Activated gamma-delta T cell (primary cell): ENCODE measurements at places on chromosomes 11 and 22.

- no peak for DNase-seq
Measured at GRCh38 chr11:122273476-122274191, 157.6 kb upstream of the BLID start.

- DNase-seq = no peak
Measured at GRCh38 chr11:130689222-130689908, 226.9 kb downstream of the SNX19 start.

DNA sequence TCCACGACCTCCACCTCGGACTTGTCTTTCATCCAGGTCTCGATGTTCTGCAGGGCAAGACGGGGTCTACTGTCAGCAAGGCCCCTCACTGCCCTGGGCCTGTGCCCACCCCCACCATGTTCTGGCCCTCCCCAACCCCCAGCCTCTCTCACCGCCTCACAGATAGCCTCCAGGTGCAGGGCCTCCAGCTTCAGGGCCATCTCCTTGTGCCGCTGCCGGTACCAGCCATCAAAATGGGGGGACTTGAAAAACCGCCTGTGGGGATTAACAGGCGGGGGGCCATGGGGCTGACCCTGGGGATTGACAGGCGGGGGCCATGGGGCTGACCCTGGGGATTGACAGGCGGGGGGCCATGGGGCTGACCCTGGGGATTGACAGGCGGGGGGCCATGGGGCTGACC lies 4.9 kb upstream of the PLXNB2 start:
- DNase-seq = no peak

DNA sequence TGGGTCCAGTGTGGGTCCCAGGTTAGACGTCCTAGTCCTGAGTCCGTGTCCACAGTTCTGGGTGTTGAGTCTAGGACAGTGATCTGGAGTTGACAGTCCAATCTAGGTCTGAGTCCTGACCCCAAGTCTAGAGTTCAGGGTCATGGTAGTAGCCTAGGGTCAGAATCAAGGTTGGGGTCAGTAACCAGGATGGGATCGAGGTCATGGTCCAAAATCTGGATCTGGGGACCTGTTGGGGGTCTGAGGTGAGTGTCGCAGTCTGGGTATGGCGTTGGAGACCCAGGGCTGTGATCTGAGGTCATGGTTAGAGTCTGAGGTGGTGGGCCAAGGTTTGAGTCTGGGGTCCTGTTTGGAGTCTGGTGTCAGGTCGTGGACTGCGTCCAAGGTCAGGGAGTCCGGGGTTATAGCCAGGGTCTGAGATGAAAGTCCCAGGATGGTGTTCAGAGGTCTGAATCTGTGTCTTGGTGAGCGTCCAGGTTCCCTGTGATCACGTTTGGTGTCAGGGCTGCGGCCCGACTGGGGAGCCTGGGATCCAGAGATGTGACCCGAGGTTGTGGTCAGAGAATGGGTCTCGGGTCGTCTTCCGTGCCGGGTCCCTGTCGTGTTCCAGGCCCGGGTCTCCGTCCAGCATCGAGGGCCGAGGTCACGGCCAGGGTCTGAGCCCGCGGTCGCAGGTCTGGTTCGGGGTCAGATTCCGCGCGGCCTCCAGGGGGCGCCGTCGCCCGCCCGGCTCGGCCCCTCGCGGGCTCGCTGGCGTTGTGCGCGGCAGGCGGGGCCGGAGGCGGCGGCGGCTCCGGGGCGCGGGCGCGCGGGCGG lies 432 bp upstream of the GRK2 start:
- peak; percentile 67 for DNase-seq

DNA sequence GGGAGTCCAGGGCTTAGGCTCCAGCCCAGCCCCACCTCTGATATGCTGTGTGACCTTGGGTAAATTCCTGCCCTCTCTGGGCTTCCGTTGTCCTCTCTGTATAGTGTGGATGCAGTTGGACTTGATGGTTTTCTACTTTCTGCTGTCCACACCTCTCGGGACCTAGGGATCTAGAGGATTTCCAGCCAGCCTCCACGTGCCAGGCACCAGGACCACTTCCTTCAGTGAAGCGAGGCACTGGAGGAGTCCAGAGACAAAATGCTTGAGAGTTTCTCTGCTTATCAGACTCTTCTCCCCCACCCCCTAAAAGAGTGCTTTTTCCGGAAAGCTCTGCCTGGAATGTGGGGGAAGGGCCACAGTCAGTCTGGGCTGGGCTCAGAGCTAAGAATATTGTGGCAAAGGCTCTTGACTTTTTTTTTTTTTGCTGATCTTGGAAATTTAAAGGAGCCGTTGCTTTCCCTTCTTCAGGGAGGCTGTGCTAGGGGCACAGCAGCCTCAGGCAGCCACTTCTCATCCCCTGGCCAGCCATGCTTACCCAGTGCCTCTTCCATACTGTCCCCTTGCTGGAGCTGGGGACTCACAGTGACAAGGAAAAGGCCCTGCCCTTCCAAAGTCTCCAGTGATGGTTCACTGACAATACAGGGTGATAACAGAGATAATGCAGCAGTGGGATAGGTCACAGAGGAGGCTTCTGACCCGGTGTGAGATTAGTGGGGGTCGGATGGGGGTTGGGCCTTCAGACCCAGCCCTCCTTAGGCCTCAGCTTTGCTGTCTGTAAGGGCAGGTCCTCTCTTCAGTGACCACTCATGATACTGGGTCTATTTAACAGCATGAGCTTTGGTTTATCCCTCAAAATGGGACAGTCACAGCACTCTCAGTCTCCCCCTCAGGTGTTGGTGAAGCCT lies 2.9 kb upstream of the SERPINH1 start:
- no peak for DNase-seq

DNA sequence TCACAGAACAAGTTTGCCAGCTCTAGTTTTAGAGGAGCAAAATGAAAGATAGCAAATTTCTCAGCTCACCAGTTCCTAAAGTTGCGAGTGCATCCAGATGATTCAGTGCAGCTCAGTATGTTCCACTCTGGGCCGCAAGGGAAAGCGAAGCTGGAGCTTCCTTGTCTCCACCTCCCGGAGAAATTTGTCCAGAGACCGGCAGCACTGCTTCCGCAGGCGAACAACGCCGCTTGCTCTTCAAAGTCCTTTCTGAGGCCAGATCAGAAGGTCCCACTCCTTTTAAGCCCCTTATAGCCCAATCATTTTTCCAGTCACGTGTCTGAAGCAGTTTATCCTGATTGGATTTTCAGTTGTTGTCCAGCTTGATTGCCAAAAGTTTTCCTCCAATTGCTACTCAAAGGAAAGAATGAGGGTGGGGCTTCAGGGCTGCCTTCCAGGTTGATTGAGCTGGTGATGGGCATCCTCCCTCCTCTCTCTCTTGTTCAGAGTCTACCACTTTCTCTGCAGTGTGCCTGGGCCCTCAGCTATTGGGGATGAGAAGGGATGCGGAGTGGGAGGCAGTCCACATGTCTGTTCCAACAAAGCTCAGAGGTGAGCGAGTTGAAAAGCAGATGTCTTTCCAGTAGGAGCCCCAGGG lies at the start of gene ZNF280A:
Gene ZNF280A, minus strand, starts transcription at position 251 of the 637 bp plus-strand sequence. CDS start 4,640 bp downstream, outside the sequence.
- DNase-seq = no peak

- no peak for DNase-seq
Measured at GRCh38 chr11:64263021-64263946, 12.0 kb downstream of the PLCB3 start.

GRCh38 chr22:27388090-27388600 lies 413.4 kb downstream of the MN1 start:
- no peak for DNase-seq

DNA sequence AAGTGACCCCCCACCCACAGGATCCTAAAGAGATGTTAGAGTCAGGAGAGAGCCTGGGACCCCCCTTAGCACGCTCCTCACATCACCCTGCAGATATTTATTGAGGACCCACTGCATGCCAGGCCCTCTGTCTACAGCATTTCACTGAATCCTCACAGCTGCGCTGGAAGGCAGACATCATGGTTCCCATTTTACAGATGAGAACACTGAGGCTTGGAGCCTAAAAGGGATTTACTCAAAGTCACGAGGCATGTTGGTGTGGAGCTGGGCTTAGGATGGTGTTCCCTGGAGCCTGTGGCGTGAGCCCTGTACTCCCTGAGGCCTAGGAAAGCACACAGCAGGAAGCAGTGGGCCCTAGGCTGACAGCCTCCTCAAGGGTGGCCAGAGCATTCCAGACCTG lies 39.2 kb upstream of the LRRC32 start:
- no peak for DNase-seq

DNA sequence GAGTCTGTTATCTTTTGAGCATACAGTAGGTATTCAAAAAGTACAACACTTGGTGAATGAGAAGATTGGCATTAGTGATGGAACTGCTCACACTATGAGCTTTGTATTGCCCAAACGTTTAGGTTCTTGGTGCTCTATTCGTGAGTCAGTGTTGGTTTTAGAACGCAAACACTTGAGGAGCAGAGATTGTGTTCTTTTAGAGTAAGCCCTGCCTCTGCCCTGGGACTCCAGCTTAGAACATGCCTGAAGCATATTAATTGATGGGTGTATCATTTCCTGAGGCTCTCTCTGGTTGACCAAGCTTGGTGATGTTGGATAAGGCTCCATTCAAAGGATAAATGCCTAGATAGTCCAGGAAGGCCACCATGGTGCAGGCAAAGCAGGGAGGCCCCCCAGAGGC lies 10.9 kb downstream of the MTNR1B start:
- no peak for DNase-seq

DNA sequence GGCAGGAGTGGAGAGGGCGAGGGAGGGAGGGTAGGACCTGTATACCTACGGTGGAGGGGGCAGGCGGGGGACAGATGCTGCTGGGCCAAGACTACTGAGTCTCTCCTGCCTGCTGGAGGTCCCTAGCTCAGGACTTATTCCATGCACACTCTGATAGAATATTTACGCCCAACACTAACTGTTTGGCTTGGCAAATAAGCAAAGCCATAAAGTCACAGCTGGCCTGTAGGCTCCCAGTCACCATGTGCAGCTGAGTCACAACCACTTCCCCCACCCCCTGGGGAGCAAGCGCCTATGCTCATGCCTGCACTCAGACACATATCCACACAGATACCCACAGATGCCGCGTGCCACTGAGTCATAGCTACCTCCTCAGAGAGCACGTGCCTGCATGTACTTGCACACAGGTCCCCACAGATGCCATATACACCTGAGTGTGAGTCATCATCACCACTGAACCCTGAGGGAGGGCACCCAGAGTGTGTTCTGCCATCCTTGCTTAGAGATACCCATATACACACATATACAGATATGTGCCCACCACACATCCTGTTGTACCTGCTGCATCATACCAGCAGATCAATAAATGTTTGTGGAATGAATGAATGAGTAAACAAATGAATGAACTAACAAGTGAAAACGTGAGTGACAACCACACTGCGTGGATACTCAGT lies 95.8 kb downstream of the SWAP70 start:
- DNase-seq = no peak

DNA sequence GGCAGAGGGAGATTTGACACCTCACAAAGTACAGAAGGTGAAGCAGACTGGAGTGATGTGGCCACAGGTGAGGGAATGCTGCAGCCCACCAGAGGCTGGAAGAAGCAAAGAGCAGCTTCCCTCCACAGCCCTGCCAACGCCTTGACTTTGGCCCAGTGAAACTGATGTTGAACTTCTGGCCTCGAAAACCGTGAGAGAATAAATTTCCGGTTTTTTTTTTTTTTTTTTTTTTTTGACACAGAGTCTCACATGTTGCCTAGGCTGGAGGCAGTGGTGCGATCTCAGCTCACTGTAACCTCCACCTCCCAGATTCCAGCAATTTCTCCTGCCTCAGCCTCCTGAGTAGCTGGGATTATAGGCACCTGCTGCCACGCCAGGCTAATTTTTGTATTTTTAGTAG lies 8.7 kb downstream of the KMT5B start:
- no peak for DNase-seq

- no peak for DNase-seq
Measured at GRCh38 chr11:126157326-126158030, 54.0 kb downstream of the RPUSD4 start.

DNA sequence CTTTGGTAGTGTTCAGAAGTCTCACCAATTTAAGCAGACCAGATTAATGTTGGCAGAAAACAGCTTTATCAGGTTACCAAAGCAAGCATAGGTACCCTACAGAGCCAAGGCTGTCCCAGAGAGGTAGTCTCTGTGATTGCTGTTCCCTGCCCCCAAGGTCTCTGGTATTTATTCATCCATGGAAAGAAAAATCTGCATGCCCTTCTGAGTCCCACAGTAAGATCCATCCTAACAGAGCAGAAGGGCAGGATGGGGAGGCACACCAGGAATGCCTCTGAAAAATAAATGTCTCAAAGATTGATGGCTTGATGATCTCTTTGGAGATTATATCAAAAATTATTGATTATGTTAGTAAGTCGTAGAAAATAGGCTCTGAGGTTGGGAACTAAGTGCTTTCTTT lies 122.8 kb downstream of the FAT3 start:
- no peak for DNase-seq

DNA sequence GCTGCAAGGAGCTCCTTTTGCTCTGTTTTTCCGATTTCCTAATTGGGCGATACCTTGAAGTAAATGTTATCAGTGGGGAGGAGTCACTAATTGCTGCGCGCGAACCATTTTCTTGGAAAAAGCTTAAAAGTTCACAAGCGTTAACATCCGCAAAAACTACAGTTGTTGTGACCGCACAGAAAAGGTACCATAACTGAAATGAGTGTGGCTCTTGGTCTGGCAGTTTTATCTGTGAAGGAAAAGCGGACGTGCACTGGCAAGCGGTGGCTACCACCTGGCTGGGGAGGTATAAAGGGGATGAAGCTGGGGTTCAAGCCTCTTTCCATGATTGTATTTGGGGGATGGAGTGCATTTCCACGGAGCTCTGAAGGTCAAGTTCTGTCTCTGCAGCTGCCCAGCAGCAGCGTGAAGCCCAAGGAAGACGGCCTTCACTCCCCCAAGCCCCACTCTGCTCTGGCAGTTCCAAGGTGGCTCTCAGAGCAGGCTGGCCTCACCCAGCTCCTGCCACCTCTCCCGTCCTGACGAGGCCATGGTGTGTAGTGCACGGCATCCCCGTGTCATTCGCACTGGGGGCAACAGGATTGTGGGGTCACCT lies 27.5 kb downstream of the MOV10L1 start:
- DNase-seq = no peak

DNA sequence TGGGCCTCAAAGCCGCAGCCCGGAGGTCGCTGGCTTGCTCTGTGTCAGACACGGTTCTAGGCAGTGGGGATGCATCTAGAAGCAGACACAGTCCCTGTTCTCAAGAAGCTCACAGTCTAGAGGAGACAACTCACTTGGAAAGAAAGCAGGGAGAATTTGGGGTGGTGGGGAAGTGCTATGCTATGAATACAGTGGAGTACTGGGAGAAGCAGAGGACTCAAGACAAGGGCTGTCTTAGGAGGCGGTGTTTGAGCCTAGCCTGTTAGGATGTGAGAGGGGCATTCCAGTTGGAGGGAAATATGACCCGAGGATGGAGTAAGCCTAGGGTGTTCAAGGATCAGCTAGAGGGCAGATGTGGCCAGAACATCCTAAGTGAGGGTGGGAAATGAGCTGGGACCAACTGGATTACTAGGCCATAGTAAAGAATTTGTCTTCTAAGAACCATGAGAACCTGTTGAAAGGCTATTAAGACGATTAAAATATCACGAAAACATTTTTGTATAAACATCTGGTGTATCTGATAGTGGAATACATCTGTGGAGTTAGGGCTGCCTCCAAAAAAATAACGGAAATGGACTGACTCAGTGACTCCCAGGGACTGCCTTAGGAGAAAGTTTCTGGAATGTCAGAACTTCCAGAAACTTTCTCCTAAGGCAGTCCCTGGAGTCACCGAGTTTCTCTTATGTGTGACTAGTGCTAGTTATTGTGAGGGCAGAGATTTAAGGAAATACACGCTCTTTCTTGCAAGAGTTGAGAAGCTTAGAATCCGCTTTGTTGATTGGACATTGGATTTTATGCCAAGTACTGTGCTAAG lies 1.1 kb upstream of the PITPNB start:
- DNase-seq = no peak
